Stimulated activated CD4-positive, alpha-beta T cell treated with anti-CD3 and anti-CD28 coated beads, Interleukin-1b, Interleukin-23, amount 100 ng/mL, for 24 hours (primary cell): ENCODE measurements at places on chromosomes 7 and 10.

DNA sequence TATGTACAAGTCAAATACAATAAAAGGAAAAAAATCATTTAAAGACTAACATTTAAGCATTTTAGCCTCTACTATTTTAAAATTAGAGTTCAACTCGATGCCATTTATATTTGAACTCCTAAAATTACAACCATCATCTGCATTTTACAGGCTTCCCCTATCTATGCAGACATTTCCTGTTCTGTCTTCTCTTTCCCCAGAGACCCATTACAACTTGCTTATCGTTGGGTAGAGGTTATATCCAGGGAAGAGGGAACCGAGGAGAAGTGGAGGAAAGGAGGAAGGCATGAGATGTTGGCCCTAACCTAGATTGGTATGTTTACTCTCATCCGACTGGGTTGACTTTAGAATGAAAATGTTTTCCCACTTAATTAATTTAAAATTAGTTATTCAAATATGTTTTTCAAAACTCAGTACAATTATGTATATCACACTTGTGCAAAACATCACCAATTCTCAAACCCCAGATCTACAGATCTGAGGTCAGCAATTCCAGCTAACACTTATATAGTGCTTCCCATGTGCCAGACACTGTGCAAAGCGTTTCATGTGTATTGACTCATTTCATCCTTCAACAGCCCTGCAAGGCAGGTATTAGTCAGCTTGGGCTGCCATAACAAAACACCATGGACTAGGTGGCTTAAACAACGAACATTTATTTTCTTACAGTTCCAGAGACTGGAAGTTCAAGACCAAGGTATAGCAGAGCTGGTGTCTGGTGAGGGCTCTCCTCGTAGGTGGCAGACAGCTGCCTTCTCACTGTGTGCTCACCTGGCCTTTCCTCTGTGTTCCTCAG is 27.3 kb upstream of the HERPUD2 start:
- no peak for DNase-seq

GRCh38 chr10:100006243-100006886 is 3.4 kb downstream of the DNMBP start:
- no peak for DNase-seq

- no peak for DNase-seq
Observed at GRCh38 chr7:32762925-32763293, 128.7 kb downstream of the KBTBD2 start.

- no peak for DNase-seq
Observed at GRCh38 chr7:20601121-20601520, 14.3 kb upstream of the ABCB5 start.

- DNase-seq, result no peak
Observed at GRCh38 chr10:104563548-104563947, 77.5 kb upstream of the SORCS3 start.

DNA sequence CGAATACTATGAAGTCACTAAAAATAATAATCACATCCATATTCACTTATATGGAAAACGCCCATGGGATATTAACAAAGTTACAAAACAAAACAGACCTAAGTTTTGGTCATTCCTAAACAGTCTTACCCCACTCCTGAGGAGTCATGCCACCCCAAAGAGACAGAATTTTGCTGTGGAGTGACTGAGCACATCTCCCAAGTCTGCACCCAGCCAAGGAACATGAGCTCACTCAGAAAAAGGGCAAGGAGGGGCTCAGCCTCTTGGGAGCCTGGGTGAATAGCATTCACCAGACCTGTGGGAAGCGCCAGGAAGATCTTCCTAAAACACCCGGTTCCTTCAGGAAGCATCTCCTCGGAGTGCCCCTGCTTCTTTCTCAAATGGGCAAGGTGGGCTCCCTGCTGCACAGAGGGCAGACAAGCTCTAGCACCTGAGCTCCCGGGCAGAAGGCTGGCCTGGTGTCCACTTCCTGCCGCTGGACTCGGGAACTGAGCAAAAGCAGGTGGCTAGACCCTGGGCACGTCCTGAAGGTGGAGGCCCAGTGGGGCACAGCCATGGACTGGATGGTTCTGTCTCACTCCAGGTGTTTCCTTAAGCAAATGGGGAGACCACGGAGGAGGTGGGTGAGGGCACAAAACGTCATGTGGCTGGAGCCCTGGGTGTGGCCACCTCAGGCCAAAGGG is 31.0 kb downstream of the TNS3 start:
- no peak for DNase-seq

DNA sequence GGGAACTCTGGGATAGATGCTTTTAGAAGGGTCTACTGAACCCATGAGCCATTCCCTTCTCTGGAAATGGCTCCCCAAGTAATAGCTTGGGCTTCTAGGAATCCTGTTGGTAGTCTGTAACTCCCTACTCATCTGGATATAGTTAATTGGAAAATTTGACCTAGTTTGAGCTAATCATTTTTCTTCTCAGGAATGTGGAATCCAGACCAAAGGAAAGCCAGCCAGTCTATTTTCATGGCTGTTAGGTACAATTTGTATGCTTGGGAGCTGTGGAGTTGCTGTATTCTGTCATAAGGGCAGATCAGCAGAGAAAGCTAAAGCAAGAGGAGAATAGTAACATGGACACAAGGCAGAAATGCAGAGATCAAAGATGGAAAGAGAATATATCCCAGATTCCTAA is 71.6 kb upstream of the C1GALT1 start:
- no peak for DNase-seq

DNA sequence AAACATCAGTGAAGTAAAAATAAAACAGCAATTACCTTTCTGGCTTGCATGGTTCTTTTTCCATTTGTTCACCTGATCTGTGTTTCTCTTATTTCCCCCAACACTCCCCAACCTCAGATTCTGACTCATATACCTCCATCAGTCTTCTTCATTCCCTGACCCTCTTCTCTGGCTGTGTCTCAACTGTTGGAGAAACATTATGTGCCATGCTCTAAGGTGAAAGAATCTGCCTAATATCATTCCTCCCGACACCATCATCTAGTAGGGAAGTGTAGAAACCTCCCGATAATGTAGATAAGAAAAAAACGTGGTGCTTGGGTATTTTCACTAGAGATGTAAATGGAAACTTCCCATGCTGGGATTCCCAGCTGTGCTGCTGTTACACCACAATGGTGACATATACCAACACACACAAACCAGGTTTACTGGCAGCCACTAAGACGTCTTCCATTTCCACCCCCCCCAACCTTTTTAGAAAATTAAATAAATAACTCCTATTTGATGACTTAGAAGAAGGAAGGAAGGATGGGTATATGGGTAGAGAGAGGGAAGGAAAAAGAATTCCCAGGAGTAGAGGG is 63.4 kb downstream of the OSBPL3 start:
- DNase-seq, result no peak

DNA sequence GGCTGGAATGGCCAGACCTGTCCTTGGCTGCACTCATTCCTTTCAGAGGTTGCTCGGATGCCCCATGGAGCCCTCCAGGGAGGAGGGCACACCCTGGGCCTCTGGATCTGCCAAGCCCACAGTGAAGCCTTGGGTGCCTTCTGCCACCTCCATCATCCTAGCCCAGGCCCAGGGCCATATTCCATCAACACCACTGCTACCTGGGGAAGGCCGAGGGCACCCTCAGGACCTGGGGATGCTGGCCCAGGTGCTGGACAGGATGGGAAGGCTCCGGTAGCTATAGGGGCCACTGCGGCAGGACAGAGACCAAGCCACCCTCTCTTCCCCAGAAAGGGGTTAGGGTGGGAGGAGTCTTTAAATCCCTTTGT is 810 bp downstream of the OPN4 start:
- no peak for DNase-seq

DNA sequence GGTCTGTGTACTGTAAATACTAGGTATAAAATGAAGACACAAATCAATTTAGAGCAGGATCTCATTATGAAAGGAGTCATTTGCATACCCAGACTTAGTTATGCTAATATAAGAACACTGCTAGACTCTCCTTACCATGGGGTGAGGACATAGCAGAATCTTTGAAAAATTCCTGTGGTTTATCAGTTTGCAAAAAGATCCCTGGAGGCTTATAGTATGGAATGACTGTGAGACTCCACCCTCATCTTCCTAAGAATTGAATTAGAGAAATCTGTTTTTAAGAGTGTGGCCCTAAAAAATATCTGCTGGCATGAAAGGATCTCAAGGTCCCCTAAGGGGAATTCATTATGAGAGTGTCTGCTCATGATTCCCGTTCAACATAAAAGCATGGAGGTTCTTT is 63.2 kb downstream of the WNT2 start:
- DNase-seq, result no peak

- DNase-seq, result no peak
Observed at GRCh38 chr7:115731796-115732471, 298.6 kb downstream of the TFEC start.

GRCh38 chr7:135277161-135277560 is 43.5 kb downstream of the STRA8 start:
- no peak for DNase-seq

GRCh38 chr7:70392256-70392876 is 739.6 kb upstream of the GALNT17 start:
- DNase-seq, result no peak

DNA sequence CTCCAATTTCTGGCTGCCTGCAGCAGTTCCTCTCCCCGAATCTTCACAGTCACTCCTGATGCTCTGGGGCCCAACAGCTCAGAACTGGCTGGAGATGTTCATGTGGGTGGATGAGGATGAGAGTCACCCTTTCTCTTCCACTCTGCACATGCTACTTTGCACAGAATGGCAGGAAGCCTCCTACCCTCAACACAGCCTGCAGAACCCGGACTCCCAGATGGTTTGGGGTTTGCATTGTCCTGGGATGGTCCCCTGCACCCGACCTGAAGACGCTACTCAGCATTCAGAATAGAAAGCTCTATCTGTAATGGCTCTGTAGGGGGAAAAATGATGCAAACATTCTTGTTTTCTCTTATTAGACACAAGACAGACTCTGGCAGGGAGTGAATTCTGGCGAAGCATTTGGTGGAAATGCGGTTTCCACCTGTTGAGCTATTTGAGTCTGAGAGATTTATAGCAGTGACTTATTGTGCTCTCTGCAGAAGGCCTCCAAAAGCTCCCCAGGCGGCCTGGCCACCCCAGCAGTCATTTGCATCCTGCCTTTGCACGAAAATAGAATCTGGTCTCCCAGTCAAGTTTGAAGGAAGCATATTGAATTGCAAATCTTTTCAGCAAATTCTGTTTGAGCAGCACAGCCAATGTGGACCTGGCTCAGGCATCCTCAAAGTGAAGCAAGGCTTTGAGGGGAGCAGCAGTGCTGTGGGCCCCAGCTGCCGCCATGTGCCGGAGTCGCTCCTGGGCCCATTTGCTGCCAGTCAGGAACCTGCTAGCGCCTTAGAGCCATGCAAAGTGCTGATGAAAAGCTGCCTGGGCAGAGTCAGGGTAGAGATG is 309.3 kb downstream of the TCERG1L start:
- DNase-seq, result no peak

- no peak for DNase-seq
Observed at GRCh38 chr10:131257027-131257426, 54.5 kb downstream of the TCERG1L start.

- DNase-seq, result no peak
Observed at GRCh38 chr7:124398937-124399552, 366.2 kb upstream of the TMEM229A start.

DNA sequence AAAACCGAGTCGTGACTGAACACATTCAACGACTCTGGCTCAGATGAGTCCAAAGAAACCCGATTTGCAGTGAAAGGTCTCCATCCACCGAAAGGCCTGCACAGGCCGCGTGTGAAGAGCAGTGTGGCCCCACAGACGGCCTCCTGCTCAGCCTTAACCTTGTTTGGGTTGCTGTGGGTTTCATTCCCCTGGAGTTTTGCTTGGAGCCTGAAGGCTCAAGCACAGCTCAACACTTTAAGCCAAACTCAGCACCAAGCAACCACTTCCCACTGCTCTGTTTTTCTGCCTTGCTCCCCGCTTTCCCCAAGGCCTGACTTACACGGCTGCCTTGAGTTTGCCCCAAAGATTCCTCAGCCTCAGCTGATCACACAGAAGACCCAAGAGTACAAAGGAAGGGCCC is 398.2 kb upstream of the NFE2L3 start:
- DNase-seq, result no peak

GRCh38 chr7:133510326-133511055 is 257.6 kb downstream of the EXOC4 start:
- DNase-seq, result no peak

GRCh38 chr7:116324582-116324981 is 114.2 kb downstream of the TES start:
- DNase-seq, result no peak

DNA sequence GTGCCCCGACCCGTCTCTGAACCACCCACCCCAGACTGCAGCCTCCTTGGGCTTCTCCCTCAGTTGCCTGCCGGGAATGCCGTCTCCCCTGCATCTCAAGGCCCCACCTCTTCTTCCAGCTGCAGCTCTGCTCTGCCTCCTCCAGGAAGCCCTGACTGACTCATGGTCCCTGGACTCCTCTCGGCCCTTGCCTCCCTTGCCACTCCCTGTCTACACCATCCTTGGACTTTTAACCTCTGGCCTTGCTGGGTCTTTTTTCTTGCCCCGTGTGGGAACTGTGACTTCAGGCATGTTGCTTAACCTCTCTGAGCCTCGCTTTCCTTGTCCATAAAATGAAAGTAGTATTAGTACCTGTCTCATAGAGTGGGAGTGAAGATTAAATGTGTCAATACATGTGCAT is 56.3 kb downstream of the C10orf105 start:
- no peak for DNase-seq

DNA sequence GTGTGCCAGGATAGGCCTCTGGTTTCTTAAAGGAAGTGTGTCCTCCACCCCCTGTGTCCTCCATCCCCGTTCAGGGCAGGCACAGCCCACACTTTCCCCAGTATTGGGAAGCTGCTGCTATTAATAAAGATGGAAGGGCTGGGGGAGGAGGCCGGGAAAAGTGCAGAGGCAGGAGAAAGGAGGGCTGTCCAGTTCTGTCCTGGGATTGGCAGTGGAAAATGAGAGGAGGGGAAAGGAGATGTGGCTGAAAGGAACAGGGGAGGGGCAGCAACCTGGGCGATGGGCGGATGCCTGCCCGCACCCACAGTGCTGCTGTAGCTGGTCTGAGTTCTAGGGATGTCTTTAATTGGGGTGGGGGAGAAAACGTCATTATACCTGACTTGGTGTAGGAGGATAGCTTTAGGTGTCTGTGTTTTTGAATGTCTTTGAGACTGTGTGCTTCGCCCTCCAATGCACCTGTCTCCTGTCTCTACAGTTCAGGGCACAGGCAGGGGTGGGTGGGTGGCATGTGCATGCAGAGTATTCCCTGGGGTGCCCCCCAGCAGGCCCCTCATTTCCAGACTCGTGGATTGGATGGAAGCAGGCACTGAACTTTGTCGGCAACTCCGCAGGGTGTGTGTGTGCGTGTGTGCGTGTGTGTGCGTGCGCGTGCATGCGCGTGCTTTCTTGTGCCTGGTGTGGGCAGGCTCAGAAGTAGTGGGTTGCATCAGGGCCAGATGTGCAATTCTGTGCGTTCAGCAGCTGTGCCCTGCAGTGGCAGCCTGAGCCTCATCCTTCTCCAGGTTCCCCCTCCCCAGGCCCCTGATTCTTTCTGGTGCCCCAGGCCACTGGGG is 2.5 kb downstream of the TRIM8 start:
- DNase-seq, result no peak

- DNase-seq, result no peak
Observed at GRCh38 chr10:43866712-43867111, 218.0 kb upstream of the ZNF32 start.

DNA sequence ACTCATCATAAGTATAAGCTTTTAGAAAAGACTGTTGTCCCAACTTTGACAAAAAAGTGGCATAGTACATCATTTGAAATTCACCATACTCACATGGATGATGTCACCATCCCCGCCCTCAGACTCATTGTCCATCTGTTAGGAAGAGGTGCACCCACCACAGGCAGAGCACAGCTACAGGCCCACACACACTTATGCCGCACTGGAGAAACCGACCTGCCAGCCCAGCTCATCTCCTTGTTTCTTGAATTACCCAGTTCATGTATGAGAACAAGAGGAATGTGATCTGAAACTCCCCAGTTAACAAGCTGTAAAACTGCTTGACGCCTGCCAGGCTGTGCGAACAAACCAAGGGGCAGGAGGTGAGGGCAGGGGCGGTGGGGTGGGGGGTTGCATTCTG is 312.0 kb downstream of the DPP6 start:
- DNase-seq, result no peak
